Lung (tissue), 17 donors: ENCODE measurements at places on chromosomes 5 and 9. TPM values are rescaled to one million over a fixed set of nuclear protein-coding genes. Genes with fewer than 3 reads are reported as not detected.
A peak's percentile ranks its signal among the peaks of the same experiment; 100 is the strongest.

The CD14 gene
- polyA plus RNA-seq: 74.5 TPM

The GABRP gene
- 0.61 TPM for polyA plus RNA-seq

The JAKMIP2 gene
- polyA plus RNA-seq: 1.2 TPM

The PCA3 gene
- 0.08 TPM for polyA plus RNA-seq

The IFNW1 gene
- not detected for polyA plus RNA-seq

The FYB1 gene
- 4.5 TPM for polyA plus RNA-seq

The SPATA31D4 gene
- not detected for polyA plus RNA-seq

The C7 gene
- polyA plus RNA-seq: 46.2 TPM

The HSPB3 gene
- polyA plus RNA-seq: 0.47 TPM

The GABRB2 gene
- polyA plus RNA-seq: 0.28 TPM

The MYMK gene
- polyA plus RNA-seq: not detected

The SARDH gene
- polyA plus RNA-seq: 2.2 TPM

The DEPDC1B gene
- 0.55 TPM for polyA plus RNA-seq

The FBXW2 gene
- 31.8 TPM for polyA plus RNA-seq

The ACO1 gene
- 19.0 TPM for polyA plus RNA-seq

The ELAVL2 gene
- 0.02 TPM for polyA plus RNA-seq

The LCN9 gene
- not detected for polyA plus RNA-seq

The FBXO38 gene
- 26.4 TPM for polyA plus RNA-seq

GRCh38 chr5:133228316-133228715, 176.5 kb downstream of the HSPA4 start:
- H3K4me1 ChIP-seq: no peaks in the 10 kb centered on the region
- no peak overlapping the region for H3K4me3 ChIP-seq
- no peak for DNase-seq
- no peaks in the 10 kb centered on the region for H3K36me3 ChIP-seq

DNA sequence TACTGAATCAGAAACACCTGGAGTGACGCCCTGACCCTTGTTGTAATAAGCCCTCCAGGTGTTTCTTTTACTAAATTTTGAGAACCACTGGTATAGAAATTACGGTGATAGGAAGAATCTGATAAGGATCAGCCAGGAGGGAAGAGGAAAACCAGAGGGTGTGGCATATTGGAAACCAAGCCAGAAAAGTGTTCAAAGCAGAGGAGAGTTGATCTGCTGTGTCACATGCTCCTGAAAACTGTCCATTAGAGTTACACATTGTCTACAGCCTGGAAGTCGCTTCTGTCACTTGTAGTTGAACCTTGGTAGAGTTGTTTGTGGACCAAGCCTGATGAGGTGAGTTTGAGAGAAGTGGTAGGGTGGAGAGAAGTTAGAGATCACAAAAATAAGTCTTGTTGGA, 497.4 kb downstream of the ENC1 start:
- H3K27me3 ChIP-seq: no peaks in the 10 kb centered on the region
- H3K27ac ChIP-seq: no peak overlapping the region
- H3K4me1 ChIP-seq: no peaks in the 10 kb centered on the region
- no peaks in the 10 kb centered on the region for H3K36me3 ChIP-seq
- H3K4me3 ChIP-seq: no peak overlapping the region

- no peak overlapping the region for H3K4me3 ChIP-seq
- H3K27ac ChIP-seq: no peak overlapping the region
- no peak for DNase-seq
- H3K27me3 ChIP-seq: no peaks in the 10 kb centered on the region
- H3K36me3 ChIP-seq: no peaks in the 10 kb centered on the region
- no peaks in the 10 kb centered on the region for H3K4me1 ChIP-seq
Measured at GRCh38 chr9:97396256-97396655, 15.6 kb upstream of the TDRD7 start.

GRCh38 chr5:14728459-14728938, 64.0 kb downstream of the OTULIN start:
- H3K36me3 ChIP-seq: no peaks in the 10 kb centered on the region
- no peaks in the 10 kb centered on the region for H3K27me3 ChIP-seq
- no peaks in the 10 kb centered on the region for H3K4me1 ChIP-seq
- H3K27ac ChIP-seq: no peak overlapping the region
- H3K4me3 ChIP-seq: no peak overlapping the region

GRCh38 chr9:99746406-99746805, 75.3 kb upstream of the NR4A3 start:
- H3K27ac ChIP-seq: no peak overlapping the region
- no peak overlapping the region for H3K4me3 ChIP-seq

- peaks cover 2% of the 10 kb centered on the region for H3K36me3 ChIP-seq
- peak overlapping the region; percentile 66 for H3K4me3 ChIP-seq
- H3K4me1 ChIP-seq: no peaks in the 10 kb centered on the region
- peak; percentile 41 for DNase-seq
Measured at GRCh38 chr5:40681363-40682153, 1.8 kb downstream of the PTGER4 start.

DNA sequence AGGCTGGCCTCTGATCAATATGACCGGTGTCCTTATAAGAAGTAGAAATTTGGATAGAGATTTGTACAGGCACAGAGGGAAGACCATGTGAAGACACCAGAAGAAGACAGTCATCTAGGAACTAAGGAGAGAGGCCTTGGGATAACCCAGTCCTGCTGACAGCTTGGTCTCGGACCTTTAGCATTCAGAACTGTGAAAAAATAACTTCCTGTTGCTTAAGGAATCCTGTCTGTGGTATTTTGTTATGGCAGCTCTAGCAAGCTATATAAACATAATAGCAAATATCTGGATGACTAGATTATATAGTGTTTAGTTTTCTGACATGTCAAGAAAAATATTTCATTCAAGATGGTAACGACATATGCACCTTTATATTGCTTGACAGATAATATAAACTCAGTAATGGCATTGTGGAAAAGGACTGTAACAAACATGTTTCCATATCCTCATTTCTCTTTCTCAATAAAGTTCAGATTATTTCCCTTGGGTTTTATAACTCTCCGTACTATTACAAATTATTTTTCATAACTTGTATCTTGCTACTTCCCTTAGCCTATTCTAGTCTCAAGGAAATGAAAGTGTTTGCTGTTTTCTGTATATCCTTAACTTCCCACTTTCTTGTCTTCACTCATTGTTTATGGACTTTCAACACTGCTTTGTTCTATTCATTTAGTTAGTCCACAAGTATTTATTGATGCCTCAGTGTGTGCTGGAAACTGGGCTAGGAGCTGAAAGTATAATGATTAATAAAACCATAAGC, 62.4 kb downstream of the KIAA1958 start:
- no peaks in the 10 kb centered on the region for H3K27me3 ChIP-seq
- peaks cover 3% of the 10 kb centered on the region for H3K4me1 ChIP-seq
- H3K4me3 ChIP-seq: no peak overlapping the region
- H3K27ac ChIP-seq: no peak overlapping the region
- H3K36me3 ChIP-seq: no peaks in the 10 kb centered on the region
- DNase-seq: no peak

DNA sequence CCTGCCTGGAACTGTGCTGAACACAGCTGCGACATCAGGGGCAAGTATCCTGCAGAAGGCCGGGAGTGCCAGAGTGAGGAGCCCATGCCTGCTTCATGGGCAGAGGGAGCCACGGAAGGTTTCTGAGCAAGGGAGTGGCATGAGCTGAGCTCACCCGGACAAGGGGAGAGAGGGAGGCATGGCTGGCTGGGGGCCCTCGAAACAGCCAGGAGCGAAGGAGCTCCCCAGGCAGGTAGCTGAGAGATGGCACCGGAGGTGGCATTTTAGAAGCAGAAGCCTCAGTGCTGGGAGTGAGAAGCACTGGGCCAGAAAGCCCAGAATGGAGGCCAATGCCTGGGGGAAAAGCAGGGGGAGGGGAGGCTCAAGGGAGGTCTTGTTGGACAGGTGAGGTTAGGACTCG, 56.9 kb upstream of the SARDH start:
- H3K36me3 ChIP-seq: peaks cover 8% of the 10 kb centered on the region
- no peaks in the 10 kb centered on the region for H3K27me3 ChIP-seq
- DNase-seq: no peak
- H3K4me3 ChIP-seq: no peak overlapping the region

DNA sequence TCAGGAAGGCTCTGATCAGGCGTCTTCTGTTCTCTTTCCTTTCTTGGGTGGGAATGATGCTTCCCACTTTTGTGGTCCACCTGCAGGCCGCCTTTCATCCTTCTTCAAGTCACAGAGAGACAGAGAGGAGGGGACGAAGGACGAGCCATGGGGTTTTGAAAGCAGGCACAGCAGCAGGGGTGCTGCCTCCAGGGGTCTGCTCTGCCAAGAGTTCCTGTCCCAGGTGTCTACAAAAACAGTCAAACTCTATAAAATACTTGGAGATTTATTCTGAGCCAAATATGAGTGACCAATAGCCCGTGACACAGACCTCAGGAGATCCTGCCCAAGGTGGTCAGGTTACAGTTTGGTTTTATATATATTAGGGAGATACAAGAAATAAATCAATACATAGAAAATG, 34.5 kb upstream of the LCP2 start:
- H3K27me3 ChIP-seq: peaks cover 3% of the 10 kb centered on the region
- H3K4me1 ChIP-seq: peaks cover 6% of the 10 kb centered on the region
- no peak overlapping the region for H3K4me3 ChIP-seq
- H3K27ac ChIP-seq: no peak overlapping the region

DNA sequence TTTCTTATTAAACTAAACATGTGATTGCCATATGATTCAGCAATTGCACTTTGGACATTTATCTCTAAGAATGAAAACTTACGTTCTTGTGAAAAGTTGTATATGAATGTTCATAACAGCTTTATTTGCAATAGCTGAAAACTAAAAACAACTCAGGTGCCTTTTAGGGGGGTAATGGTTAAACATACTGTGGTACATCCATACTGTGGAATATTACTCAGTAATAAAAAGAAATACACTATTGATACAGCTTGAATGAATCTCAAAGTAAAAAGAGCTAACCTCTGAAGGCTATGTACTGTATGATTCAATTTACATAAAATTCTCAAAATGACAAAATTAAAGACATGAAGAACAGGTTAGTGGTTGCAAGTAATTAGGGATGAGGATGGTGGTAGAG, 339.5 kb upstream of the PAPPA start:
- DNase-seq: no peak
- no peaks in the 10 kb centered on the region for H3K27me3 ChIP-seq
- no peak overlapping the region for H3K4me3 ChIP-seq
- H3K36me3 ChIP-seq: no peaks in the 10 kb centered on the region

DNA sequence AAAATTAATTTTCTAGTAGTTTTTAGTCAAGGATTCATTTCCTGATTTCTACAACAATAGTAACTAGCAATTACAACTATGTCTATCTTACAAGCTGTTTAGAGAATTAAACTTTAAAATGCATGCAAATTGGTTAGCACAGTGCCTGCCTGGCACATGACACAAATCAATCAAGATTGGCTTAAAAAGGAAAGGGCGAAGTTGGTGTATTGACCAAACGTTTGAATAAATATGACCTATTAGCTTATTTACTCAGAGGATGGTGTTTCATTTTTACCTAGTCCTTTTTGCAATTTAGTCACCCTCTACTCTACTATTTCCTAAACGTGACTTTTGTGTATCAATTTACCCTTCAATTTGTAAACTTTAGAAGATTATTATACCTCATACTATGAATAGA, 83.5 kb downstream of the GDA start:
- no peaks in the 10 kb centered on the region for H3K36me3 ChIP-seq
- H3K27ac ChIP-seq: no peak overlapping the region
- DNase-seq: no peak
- no peak overlapping the region for H3K4me3 ChIP-seq

GRCh38 chr9:134814598-134815215, 65.9 kb upstream of the FCN2 start:
- H3K4me3 ChIP-seq: no peak overlapping the region
- H3K27ac ChIP-seq: no peak overlapping the region
- no peaks in the 10 kb centered on the region for H3K27me3 ChIP-seq

DNA sequence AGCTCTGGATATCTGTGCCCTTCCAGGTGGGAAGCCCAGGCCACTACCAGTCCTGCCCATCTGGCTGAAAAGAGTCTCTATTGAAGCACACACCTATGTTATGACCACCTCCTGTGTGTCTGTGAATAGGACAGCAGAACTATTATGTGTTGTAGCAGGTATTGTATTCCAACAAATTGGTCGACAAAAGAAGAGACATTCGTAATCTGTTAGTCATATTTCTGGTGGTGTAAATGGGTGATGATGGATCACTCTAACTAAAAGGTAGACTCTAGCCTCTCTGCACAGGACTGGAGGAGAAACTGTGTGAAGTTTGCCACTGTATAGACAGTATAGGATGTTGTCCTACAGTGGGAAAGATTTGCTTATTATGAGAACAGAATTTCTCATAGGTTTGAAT, 416.1 kb downstream of the TMEM38B start:
- no peaks in the 10 kb centered on the region for H3K36me3 ChIP-seq
- H3K27ac ChIP-seq: no peak overlapping the region
- no peak for DNase-seq
- H3K4me3 ChIP-seq: no peak overlapping the region
- H3K4me1 ChIP-seq: no peaks in the 10 kb centered on the region
- no peaks in the 10 kb centered on the region for H3K27me3 ChIP-seq

DNA sequence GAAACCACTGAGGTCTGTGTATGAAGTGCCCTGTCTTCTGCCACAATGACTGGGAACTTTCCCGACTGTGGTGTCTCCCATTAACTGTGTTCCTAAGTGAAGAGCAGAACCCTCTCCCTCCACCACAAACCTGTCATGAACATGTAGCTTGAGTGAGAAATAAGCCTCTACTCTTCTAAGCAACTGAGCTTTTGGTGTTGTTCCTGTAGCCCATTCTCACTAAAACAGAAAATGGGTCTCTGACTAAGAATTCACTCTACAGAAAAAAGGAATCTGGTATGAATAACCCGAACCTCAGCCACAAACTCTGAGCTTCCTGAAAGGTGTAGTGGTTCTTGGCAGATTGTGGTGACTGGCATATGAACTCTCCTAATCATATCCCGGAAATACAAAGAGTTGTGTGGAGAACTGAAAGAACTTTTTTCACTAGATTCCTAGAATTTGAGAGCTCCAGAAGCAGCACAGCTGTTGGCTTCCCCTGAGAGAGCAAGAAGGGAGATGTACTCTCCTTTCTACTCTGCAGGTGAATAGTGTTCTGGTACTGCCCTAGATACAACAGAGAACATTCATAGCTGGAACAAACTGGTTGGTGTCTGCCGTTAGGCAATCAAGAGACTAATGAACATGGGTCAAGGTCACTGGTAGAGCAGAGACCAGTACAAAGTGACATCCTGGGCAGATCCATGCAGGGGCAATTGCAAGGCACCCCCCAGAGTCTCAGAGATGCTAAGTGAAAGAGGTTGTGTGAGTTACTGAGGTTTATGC, 283.8 kb downstream of the PDE4D start:
- no peak overlapping the region for H3K4me3 ChIP-seq
- DNase-seq: no peak
- no peaks in the 10 kb centered on the region for H3K27me3 ChIP-seq
- H3K4me1 ChIP-seq: peaks cover 17% of the 10 kb centered on the region
- H3K36me3 ChIP-seq: no peaks in the 10 kb centered on the region
